ENCODE measurements at places on chromosomes 4 and X.

GRCh38 chr4:27007507-27007906, 146.9 kb downstream of the STIM2 start:
- no peak for DNase-seq

GRCh38 chrX:6052111-6052745, 176.4 kb downstream of the NLGN4X start:
- DNase-seq = no peak

GRCh38 chr4:78610546-78611214, 59.1 kb downstream of the ANXA3 start:
- no peak for DNase-seq

DNA sequence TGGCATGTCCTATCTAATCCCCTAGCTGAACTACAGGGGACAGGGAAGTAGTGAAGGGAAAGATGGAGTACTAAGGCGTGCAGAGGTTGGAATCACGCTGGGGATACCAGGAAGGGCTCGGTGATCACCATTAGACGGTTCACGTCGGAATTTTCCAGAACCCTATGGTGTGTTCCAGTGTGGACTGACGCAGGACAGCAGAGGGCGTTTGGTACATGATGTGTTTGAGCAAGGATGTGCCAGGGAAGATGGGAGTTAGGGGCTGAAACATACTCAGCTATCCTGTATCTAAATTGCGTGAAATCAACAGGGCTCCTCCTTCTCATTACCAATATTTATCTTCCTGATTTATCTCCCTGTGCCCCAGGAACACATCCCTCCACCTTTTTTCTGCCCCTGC, 33.7 kb downstream of the PRPS2 start:
- no peak for DNase-seq

- DNase-seq = no peak
Observed at GRCh38 chrX:75968293-75968692, 183.2 kb upstream of the MAGEE2 start.

DNA sequence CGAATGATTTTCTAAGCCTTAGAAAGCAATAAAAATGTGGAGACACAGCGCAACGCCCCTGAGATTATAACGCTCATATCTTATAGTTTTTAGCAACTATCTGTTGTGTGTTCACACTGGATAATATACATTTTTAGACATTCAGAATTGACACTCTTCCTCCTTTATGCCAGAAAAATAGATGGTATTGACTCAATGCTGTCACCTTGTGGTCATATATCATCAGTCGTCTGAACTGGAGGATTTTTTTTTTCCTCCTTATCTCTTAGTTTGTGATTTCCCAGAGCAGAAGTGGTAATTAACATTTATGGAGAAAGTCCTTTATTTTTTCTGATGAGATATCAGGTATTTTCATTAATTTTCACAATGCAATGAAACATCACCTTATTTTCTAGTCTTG, 759.6 kb downstream of the RAB28 start:
- DNase-seq = no peak

DNA sequence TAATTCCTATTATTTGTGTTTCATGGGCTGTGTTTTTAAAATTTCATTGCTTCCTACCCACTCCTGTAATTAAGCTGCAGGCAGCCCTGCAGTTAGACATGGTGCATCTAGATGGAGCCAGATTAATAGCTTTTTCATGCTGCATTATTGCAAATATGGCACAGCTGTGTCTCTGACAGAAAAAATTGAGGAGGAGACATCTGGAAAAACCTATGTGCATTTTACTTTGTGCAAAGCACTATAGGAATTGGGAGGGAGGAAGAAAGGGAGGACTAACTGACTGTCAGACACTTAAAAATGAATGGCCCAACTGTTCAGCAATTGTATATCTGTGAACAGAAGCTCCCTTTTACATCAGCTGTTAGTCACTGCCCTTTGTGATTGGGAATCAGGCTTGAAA, 8.1 kb upstream of the RPGR start:
- no peak for DNase-seq

GRCh38 chr4:127463883-127464282, 168.9 kb upstream of the INTU start:
- DNase-seq = no peak

DNA sequence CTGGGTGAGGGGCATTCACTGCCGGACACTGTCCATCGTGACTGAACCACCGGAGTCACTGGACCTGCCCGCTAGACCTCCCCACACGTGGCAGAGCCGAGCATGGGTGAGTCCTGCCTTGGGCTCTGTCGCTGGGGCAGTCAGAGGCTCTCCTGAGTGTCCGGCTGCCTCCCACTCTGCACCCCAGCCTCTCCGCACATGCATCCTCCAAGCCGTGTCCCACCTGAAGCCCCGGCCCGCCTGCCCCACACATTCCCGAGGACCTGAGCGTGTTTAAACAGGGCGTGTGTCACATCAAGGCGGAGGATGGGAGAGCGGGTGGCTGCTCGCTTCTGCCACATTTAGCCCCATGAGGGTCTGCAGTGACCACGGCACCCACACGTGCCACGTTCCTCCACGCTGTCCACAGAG, 4.7 kb downstream of the CPLX1 start:
- no peak for DNase-seq

DNA sequence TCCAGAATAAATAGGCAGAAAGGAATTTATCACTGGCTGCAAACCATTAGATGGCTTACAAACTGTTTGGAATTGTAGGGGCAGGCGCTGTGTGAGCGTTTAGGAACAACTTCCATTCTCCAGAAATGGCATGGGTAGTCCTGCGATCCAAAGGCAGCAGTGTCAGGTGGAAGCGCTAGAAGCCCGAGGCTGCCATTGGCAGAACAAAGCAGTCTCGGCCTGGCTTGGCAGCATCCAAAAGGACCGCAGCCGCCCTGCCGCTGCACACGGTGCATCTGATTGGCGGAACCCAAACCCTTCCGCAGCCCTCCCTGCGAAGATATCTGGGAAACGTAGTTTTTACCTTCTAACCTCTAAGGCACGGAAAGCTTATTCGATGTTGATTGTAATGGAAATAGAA, 23.6 kb upstream of the YTHDC1 start:
- no peak for DNase-seq

- no peak for DNase-seq
Observed at GRCh38 chrX:119374736-119375135, 24.4 kb upstream of the SLC25A43 start.

GRCh38 chrX:69285881-69286564, 120.8 kb upstream of the PJA1 start:
- DNase-seq = no peak

- no peak for DNase-seq
Observed at GRCh38 chrX:66022632-66023384, 17.1 kb downstream of the VSIG4 start.

DNA sequence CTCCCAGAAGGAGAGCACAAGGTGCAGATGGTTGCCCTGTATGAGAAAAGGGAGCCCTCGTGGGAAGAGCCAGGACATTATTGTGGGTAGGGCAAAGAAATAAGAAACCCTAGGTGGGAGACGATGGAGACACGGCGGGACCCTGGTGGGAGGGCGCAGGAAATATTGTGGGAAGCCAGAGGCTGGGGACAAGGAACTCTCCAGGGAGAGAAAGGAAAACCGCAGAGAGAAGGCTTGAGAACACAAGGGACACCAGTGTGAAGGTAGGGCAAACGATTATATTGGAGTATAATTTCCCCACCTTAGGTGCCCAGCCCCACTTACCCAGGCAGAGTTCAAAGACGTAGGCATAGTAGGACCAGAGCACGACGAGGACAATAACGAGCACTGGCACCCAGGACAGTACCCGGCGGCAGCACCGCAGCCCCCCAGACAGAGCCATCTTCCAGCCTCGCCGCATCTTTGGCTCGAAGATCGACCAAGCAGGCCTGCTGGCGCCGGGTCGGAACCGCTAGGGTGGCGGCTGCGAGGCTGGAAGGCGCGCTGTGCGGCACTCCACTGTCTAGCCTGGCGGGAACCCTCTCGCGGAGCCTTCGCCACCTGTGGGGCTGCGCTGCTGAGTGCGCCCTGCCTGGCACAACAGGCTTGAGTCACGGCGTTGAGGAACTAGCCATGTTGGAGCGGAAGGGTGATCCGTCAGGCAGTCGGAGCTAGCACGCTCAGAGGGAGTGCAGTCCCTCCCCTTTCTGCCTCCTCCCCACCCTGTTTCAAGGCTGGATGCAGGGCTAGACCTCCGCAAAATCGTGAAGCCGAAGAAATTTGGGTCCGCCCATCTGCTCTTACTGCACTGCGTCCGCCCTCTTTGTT, at the start of gene ZDHHC15:
Gene ZDHHC15 (minus strand): TSS at position 473 of the 867 bp plus-strand sequence. CDS start 13 bp downstream, at position 460.
- DNase-seq = no peak

DNA sequence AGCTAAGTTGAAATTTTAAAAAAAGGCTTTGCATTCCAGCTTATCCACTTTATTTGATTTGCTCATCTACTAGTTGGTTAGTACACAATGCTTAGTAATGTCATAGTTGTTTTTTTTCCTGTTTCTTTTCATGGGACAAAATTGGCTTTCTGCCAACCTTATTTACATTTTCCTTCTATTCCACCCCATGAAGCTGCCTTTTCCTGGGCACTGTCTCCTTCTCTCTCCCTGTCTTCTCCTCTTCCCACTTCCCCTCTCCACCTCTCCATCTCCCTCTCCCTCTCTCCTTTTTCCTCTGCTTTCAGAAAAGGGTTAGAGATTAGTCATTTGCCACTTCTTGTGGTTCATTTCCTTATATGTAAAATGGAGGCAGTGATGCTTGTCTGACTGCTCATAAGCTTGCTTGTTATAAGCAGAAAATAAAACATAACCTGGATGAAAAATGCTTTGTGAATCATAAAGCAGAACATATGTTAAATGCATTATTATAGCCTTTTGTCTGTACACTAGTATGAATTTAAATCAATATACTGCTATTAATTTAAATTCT, 181.9 kb downstream of the CEP135 start:
- no peak for DNase-seq

DNA sequence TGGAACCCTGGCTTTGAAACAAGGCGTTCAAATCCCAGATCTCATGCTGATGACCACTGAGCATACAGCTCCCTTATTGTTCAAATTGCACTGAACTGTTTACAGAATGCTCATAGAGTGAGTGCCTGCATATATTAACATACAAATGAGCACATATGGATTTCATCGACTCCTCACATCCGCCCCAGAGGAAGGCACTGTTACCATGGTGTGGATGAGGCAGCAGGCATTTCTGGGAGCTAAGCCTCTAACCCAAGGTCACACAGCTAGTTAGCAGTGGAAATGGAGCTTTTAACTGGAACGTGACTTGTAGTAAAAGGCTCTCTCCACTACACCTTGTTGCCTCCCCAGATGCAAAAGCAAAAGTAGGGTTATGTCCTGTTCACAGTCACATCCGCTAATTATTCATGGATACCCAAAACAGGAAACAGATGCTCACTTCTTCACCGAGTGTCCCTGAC, 289.7 kb downstream of the STK32B start:
- no peak for DNase-seq

GRCh38 chr4:81522711-81523110, 51.0 kb upstream of the RASGEF1B start:
- no peak for DNase-seq

GRCh38 chr4:150045410-150045809, 32.8 kb upstream of the DCLK2 start:
- DNase-seq = no peak

DNA sequence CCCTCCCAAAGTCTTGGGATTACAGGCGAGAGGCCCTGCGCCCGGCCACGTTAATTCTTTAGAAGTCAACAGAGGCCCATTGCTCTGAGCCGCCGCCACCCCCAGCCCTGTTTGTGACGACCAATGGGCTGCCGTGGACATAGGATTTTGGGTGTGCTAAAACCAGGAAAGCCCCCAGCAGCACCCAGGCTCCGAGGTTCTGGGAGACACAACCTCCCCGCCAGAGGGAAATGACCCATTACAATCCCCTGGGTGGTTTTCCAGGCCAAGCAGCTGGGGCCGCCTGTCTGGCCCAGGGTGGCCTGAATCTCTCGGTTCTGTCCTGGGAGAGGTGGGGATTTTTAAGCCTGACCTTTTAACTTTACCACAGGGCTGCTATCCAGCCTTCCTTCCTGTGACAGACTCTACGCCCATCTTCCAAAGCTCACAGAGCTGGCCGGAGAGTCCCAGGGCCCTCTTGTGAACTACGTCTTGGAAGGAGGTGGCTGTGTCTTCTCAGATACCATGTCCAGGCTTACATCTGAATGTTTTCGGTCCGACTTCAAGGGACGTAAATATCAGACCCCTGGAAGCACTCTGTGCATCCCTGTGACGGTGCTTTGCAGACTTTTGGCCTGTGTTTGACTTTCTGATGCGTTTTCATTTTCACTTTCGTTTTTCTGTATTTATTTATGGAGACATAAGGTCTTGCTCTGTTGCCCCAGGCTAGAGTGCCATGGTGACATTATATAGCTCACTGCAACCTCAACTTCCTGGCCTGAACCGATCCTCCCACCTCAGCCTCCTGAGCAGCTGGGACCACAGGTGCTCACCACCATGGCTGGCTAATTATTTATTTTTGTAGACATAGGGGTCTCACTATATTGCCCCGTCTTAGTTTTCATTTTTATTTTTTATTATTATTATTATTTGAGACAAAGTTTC, 36.0 kb downstream of the P2RY8 start:
- no peak for DNase-seq

- DNase-seq = no peak
Observed at GRCh38 chr4:94472056-94472826, 20.5 kb downstream of the PDLIM5 start.

DNA sequence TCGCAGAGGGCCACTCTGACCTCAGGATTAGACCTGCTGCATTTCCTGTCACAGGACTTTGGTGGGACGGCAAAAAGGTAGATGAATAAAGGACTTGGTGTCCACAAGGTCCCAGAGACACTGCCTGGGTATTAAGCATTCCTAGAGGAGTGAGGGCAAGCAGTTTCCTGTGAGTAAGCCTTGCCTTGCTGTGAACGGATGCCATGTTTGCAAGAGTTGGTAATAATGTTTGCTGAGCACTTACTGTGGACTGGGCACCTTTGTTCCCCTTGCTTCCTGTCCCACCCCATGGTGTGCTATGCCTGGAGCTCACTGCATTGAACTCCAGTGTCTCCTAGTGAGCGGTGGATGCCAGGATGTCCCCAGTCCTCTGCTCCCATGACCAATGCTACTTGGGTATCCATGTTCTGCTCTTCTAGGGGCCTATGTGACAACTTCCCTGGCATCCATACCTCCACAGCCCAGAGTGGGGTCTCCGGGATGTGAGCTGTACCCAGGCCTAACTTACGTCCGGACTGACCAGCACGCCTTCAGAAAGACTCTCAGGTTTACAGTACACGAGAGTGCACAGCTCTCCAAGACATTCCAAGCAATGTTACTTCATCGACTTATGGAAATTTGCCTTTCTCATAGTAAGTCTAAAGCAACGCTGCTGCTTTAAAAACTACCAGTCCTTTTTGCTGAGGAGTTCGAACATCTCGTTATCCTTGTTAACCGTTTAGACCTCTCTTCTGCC, 95.5 kb upstream of the MSX1 start:
- no peak for DNase-seq

GRCh38 chr4:44326741-44327140, 121.9 kb downstream of the KCTD8 start:
- no peak for DNase-seq

- no peak for DNase-seq
Observed at GRCh38 chr4:21964762-21965319, 16.3 kb upstream of the KCNIP4 start.

Measured in NCI-H187 treated with DMSO at 0.1 percent for 48 hours (cell line).